ENCODE measurements at places on chromosomes 1 and 21. TPM values are rescaled to one million over a fixed set of nuclear protein-coding genes. Genes with fewer than 3 reads are reported as not detected.

DNA sequence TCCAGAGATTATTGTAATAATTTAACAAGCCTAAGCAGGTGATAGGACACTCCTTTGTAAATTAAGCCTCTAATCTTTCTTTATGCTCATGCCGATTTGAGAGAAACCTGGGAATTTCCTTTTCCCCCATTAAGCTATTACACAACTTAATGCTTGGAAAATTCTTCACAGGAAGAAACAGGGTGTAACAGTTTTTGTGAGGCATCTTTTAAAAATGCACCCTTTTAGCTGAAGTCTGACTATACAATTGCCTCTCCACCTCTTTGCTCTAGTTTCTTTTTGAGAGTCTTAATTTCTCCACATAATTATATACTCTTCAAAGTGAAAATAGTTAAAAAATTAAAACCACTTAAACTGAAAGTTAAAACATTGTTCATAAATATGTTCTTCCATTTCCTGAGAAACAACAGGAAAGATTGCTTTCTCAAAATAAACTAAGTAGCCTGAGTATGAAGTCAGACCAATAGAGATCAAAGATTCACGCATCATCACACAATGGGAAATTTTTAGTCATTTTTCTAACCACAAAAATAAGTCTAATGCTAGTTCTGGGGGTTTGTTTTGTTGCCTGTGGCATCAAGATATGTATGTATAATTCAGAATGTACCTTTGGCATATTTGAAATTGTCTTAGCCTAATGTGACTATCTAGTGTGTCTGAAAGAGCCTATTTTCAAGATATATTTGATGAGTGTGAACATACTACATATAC is 34.7 kb downstream of the LRRC8D start:
- H3K4me3 ChIP-seq: no peak overlapping the region
- no peaks in the 10 kb centered on the region for H3K36me3 ChIP-seq
- no peaks in the 10 kb centered on the region for H3K4me1 ChIP-seq
- no peak overlapping the region for H3K27ac ChIP-seq

DNA sequence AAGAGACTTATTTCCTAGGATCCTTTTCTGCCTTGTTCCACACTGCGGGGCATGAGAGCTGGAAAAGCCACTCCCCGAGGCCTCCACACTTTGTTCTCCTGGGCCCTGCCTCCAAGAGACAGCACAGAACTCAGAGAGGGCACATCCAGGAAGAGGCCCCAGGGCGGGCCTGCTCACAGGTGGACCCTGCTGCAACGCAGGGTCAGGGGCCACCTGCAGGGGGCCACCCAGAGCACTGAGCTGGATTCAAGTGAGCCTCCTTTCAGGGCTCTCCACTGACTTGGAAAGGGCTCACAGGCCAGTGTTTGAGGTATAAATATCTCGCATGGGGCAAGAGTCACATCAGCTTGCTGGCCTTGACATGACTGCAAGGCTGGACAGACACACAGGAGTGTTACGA is 4.8 kb downstream of the RGS16 start:
- no peaks in the 10 kb centered on the region for H3K27me3 ChIP-seq
- H3K4me1 ChIP-seq: peaks cover 44% of the 10 kb centered on the region
- no peak for DNase-seq
- H3K4me3 ChIP-seq: no peak overlapping the region
- no peak overlapping the region for H3K27ac ChIP-seq

DNA sequence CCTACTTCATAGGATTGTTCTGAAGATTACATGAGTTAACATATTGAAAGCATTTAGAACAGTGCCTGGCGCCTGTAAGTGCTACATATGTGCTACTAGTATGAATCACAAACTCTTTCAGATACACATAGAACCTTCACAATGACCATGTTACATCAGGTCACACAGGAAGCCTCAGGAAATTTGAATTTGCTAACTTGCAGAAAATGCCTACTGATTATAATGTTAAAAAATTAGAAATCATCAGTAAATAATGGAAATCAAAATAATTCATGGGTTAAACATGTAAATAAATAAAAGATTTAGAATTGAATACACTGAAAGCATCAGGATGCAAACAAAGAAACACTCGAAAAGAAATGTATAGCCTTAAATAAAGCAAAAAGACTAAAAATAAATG is 94.9 kb downstream of the SPAG17 start:
- no peak overlapping the region for H3K27ac ChIP-seq
- no peaks in the 10 kb centered on the region for H3K27me3 ChIP-seq
- no peaks in the 10 kb centered on the region for H3K4me1 ChIP-seq
- DNase-seq: no peak

GRCh38 chr1:22344329-22344630 is 107.4 kb upstream of the ZBTB40 start:
- no peak overlapping the region for H3K4me3 ChIP-seq
- no peak for DNase-seq
- H3K27me3 ChIP-seq: no peaks in the 10 kb centered on the region

DNA sequence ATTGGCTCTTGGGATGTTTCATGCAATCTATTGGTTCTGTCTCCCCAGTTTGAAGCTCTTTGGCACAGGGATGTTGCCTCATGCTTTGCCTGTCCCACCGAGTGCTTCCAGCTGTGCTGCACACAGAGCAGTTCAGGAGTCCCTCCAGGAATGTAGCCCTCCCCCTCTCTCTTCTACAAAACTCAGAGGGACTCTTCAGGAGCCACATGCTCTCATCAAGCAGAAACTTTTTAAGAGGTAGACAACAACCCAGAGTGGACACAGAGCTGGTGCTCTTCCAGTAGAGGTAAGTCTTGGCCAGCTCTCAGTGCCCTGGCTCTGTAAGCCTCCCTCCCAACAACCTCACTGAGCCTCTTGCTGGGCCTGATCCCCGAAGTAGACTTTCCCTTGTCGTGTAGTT is 11.6 kb upstream of the ZNF697 start:
- DNase-seq: no peak
- H3K36me3 ChIP-seq: no peaks in the 10 kb centered on the region
- no peaks in the 10 kb centered on the region for H3K27me3 ChIP-seq
- H3K4me1 ChIP-seq: no peaks in the 10 kb centered on the region
- H3K27ac ChIP-seq: no peak overlapping the region

GRCh38 chr21:41706263-41706639 is 60.6 kb downstream of the RIPK4 start:
- H3K27me3 ChIP-seq: no peaks in the 10 kb centered on the region
- H3K4me3 ChIP-seq: no peak overlapping the region
- no peak for DNase-seq

DNA sequence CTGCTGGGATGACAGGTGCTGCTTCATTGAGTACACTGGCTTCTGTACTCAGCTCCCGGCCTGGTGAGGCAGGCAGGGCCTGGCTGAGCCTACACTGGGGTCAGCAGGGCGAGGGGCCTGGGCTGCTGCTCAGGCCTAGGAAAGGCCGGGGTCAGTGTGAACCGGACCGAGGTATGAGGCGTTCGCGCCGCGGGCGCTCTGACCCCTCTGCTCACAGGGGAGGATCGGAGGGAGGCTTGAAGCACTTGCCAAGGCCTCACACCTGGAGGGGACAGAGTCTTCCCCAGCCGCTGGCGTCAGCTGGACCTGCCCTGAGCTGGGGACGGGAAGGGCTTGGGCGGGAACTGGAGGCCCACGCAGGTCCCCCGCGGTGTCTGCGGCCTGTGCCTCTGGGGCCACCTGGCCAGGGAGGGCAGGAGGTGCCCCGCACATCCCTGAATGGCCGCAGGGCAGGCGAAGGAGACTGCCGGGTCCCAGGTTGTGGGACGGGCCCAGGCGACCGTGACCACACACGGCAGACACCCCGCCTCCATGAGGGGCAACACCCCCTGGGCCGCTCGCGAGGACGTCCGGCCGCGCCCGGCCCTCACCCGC is 466 bp downstream of the PEX10 start:
- H3K4me1 ChIP-seq: peaks cover 33% of the 10 kb centered on the region
- no peak for DNase-seq
- H3K4me3 ChIP-seq: peak overlapping the region; percentile 100

DNA sequence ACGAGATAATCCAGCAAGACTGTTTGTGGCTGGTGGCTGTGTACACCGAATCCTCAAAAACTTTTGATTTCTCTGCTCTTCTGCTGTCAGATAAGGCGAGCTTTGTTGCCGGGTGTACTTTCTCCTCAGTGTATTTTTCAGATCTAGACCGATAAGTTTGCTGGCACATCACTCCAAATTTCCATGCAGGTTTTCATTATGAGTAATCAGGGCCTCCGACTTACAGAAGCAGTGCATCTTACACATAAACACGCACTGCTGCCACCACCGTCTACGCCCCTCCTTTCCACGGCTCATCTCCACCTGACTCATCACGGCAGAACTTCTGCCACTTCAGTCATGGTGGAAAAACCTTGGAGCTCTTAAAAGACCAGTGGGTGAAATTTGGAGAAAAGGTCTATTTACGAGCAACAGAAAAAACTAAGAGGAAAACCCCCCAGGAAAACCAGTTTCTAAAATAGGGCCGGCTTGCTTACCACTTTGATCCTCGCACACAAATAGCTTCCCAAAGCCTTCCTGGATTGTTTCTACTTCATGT is 7.7 kb downstream of the ZBTB21 start:
- H3K36me3 ChIP-seq: no peaks in the 10 kb centered on the region
- H3K27ac ChIP-seq: no peak overlapping the region
- DNase-seq: no peak
- no peak overlapping the region for H3K4me3 ChIP-seq

Gene SLFNL1
- total RNA-seq: 0.76 TPM

- H3K4me3 ChIP-seq: no peak overlapping the region
- no peak for DNase-seq
- H3K4me1 ChIP-seq: no peaks in the 10 kb centered on the region
- H3K27ac ChIP-seq: no peak overlapping the region
These were observed 2084.5 kb downstream of the MRPL39 start for GRCh38 chr21:23522751-23523150.

Gene IFI44
- total RNA-seq: 33.0 TPM

Gene ERO1B
- 1.2 TPM for total RNA-seq

Gene TP73
- 6.0 TPM for total RNA-seq

Gene LRRC39
- total RNA-seq: not detected

DNA sequence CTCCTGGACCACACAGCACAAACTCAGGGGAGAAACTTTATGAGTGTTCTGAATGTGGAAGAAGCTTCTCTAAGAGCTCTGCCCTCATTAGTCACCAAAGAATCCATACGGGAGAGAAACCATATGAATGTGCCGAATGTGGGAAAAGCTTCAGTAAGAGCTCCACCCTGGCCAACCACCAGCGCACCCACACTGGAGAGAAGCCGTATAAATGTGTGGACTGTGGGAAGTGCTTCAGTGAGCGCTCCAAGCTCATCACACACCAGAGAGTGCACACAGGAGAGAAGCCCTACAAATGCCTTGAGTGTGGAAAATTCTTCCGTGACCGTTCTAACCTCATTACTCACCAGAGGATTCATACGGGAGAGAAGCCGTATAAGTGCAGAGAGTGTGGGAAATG is 22.5 kb downstream of the ZSCAN20 start:
- H3K4me1 ChIP-seq: no peaks in the 10 kb centered on the region
- H3K27me3 ChIP-seq: no peaks in the 10 kb centered on the region
- H3K36me3 ChIP-seq: peaks cover 73% of the 10 kb centered on the region
- no peak for DNase-seq
- no peak overlapping the region for H3K4me3 ChIP-seq
- H3K27ac ChIP-seq: no peak overlapping the region

- no peak for DNase-seq
- no peak overlapping the region for H3K27ac ChIP-seq
- H3K4me1 ChIP-seq: peaks cover 10% of the 10 kb centered on the region
- no peaks in the 10 kb centered on the region for H3K36me3 ChIP-seq
These were observed 66.5 kb upstream of the UBE2U start for GRCh38 chr1:64136752-64137411.

DNA sequence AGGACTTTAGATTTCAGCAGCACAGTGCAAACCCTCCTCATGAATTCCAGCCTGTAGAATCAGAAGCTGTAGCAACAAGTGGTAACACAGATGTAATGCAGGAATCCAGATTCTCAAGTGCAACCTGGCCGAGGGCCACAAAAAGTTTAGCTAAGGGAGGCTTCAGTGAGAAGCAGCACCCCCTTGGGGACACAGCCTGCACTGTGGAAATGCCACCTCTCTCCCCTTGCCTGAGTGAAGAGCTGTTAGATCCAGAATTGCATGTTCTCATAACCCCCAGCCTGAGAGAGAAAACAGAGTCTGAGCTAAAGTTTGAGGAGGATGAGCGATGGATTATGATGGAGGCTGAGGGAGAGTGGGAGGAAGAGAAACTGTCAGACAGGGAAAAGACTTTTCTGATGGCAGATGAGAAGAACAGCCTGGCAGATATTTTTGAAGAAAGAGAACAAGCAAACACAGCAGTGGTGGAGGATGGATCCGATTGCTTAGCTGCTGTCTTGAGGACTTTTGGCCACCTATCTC is 80.5 kb upstream of the BMP8A start:
- peak overlapping the region; percentile 57 for H3K27ac ChIP-seq
- H3K27me3 ChIP-seq: no peaks in the 10 kb centered on the region
- DNase-seq: no peak
- H3K4me1 ChIP-seq: peaks cover 51% of the 10 kb centered on the region
- no peak overlapping the region for H3K4me3 ChIP-seq

All from esophagus squamous epithelium (tissue), 5 donors.